ENCODE measurements at places on chromosomes 16 and 17.

DNA sequence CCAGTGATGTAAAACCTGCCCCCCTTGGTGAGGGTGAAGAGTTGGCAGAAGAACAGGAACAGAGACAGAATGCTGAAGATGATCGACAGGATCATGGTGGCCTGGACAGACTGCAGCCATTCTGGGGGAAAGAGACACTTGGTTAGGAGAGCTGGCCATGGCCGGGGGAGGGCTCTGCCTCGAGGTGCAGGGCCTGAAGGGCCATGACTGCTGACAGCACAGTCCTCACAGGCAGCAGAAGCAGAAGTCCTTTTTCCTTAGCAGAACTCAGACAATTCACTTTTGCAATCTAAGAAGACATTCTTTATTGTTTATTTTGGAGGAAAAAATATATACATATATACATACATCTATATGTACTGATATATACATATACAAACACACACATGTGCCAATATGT is 25.6 kb downstream of the PMP22 start:
- no peak for DNase-seq

GRCh38 chr17:38870259-38871165 is 654 bp downstream of the LASP1 start:
- DNase-seq = peak; percentile 86

- no peak for DNase-seq
These were observed 23.3 kb downstream of the SHISA6 start for GRCh38 chr17:11264183-11264871.

- no peak for DNase-seq
These were observed 567 bp downstream of the SOX9 start for GRCh38 chr17:72121164-72122009.

DNA sequence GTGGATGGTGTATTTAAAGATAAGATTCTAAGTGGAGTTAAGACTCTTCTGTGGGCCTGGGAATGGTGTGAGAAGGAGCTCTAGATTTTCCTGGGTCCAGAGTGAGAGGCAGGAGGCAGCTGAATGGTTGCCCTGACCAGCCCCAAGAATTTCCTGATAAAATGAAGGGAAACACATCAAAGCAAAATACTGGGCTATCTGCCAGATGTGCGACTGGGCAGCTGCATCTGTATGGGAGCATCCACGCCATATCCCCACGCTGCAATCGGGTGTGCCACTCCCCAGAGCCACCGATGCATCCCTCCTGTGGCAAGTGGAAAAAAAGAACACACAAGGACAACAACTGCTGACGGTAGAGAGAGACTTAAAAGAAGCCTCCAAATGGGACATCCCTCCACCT is 84.3 kb upstream of the COX10 start:
- DNase-seq = no peak

GRCh38 chr16:24216961-24217360 is 39.2 kb upstream of the CACNG3 start:
- no peak for DNase-seq

- no peak for DNase-seq
These were observed 27.1 kb downstream of the NUDT7 start for GRCh38 chr16:77749415-77749814.

DNA sequence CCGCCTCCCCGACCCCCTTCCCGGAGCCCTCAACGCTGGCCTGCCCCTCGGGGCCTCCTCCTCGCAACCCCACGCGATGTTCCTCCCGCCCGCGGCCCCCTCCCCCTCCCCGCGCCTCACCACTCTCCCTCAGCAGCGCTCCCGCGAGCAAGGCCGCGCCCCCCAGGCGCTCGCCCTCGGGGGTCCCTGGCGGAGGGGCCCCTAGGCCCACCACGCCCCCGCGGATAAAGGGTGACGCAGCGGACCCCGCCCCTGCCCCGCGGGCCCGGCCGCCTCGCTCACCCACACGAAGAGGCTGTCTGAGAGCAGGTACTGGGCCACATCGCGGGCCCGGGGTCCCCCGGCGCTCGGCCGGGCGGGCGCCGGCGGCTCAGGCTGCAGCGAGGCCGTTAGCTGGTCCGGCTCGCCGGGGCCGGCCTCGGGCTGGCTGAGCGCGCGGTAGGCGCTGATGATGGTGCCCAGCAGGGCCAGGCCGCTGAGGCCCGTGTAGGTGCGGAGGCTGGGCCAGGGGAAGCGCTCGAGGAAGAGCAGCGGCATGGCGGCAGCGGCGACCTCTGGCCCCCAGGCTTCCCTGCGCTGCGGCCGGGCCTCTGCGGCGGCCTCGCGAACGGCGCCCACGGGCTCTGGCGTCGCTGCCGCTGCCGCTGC is 430 bp downstream of the AMFR start:
- DNase-seq = peak; percentile 78

DNA sequence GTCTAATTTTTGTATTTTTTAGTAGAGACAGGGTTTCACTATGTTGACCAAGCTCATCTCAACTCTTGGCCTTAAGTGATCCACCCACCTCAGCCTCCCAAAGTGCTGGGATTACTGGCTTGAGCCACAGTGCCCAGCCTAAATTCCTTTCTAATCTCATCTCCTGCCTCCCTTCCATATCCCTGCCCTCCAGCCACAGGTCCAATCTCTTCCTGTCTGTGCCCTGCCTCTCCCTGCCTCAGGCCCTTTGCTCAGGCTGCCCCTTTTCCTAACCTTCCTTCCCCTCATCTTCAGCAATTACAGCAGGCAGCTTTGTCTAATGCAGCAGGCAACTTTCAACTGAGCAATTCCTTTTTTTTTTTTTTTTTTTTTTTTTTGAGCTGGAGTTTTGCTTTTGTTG is 46.8 kb downstream of the CFAP20 start:
- DNase-seq = no peak

GRCh38 chr17:73759324-73759723 is 115.1 kb upstream of the SDK2 start:
- DNase-seq = no peak

DNA sequence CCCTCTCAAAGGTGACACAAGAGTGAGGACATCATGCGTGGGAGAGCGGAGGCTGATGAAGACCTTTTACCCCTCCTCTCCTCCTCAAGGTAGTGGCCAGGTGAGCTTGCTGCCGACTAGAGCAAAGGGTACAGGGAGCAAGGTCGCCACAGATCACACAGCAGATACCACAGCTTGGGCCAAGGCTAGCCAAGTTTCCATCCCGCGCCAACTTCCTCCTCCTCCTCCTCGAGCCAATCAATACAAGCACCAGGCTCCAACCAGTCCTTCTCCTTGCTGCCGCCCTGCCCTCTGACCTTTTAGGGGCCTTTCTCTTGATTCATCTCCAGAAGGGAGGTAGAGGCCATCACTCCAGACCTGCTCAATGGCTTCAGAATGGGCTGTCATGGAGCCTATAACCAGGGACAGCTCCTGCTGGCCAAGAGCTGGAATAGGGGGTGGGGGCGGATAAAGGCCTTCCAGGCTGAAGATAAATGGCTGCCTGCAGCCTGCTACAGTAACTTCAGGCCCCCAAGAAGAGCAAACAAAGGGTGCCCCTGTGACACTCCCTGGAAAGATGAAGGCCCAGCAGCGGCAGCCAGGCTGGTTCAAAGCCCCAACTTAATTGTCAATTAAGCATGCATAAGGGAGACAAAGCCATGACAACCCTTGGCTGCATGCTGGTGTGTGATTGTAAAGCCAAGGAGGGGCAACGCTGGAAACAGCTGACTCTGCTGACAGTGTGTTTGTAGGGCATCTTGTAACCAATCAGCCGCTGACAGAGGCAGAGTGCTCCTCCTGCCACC is 17.8 kb downstream of the HNF1B start:
- no peak for DNase-seq

DNA sequence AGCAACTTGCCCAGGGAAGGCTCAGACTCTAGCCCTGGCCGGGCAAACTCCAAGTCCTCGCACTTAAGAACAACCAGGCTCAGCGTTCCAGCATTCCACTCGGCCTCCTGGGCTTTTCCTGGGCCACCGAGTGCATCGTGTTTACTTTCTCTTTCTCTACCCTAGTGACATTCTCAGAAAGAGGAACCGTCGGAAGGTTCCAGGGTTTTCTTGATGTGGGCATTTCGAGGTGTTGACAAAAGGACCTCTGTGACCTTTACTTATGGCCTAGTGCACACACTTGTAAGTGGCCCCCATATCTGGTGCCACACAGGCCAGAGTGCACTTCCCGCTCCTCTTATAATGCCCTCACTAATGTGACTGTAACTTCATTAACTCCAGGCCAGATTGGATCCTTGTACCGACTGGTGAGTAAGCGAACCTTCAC is 3.1 kb upstream of the BANP start:
- DNase-seq = no peak

DNA sequence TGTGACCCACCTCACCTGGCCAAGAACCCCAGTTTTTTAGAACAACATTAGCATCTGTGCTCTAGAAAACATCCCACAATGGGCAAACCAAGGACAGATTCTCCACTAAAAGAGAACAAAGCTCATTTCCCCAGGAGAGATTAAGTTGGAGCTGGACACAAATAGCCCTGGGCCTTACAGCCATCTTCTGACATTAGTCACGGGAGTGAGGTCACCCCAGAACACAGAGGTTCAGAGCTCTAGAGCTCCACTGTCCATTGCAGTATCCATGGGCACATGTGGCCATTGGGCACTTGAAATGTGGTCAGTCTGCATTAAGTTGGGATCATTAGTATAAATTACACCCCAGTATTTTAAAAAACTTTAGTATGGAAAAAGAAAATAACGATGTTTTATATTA is 47.6 kb upstream of the RBBP6 start:
- DNase-seq = no peak

GRCh38 chr16:89232107-89232506 is 14.6 kb downstream of the ZNF778 start:
- no peak for DNase-seq

- peak; percentile 83 for DNase-seq
These were observed 6.1 kb downstream of the MT1H start for GRCh38 chr16:56675685-56676210.

- no peak for DNase-seq
These were observed 86.1 kb downstream of the KANSL1 start for GRCh38 chr17:46106966-46107644.

DNA sequence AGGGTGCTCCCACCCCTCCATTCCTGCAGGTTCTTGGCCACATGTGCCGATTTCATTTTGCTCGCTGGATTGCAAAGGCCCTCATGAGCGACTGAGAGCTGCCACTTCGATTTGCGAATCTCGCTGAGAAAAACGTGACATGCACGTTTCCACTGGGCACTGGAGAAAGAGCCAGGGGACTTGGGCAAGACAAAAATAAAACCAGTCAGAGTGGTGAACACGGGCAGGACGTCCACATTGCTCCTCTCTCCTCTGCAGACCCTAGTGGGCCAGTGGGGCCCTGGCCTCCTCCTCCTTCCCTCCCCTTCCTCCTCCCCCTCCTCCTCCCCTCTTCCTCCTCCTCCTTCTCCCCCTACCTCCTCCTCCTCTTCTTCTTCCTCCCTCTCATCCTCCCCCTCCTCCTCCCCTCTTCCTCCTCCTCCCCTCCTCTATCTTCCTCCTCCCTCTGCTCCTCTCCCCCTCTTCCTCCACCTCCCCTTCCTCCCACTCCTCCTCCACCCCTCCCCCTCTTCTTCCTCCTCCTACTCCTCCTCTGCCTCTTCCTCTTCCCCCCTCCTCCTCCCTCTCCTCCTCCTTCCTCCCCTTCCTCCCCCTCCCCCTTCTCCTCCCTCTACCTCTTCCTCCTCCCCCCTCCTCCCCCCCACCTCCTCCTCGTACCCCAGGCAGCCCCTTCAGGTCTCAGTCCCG is 28.1 kb upstream of the ENPP7 start:
- DNase-seq = no peak

DNA sequence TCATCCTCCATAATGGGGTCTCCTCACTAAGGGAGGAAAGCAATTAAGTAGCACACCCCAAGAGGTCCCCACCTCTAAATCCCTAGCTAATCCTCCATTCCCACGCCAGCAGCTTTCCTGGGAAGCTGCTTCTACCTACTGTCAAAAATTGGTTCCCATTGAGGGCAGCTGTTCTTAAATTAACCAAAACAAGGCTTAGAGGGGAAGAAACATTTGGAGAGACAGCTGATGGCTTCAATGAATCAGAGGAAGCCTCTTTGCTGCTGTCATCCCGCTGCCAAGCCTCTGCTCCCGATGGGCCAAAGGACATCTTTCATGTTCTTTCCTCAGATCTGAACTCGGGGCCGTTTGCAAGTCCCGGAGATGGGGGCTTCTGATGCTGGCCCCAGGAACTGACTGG is 26.6 kb downstream of the AIPL1 start:
- no peak for DNase-seq

GRCh38 chr17:48630009-48630924 is 4.1 kb upstream of the HOXB9 start:
- DNase-seq = no peak

DNA sequence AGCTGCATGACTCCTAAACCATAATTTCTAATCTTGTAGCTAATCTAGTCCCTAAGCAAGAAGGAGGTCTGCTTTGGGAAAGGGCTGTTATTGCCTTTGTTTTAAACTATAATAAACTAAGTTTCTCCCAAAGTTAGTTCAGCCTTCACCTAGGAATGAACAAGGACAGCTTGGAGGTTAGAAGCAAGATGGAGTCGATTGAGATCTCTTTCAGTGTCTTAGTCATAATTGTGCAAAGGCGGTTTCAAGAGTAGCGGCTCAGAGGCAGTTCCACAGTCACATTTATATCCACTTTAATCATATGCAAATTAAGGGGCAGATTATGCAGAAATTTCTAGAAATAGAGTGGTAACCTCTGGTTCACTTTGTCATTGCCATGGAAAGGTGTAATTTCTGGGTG is 17.4 kb downstream of the DRC7 start:
- no peak for DNase-seq

DNA sequence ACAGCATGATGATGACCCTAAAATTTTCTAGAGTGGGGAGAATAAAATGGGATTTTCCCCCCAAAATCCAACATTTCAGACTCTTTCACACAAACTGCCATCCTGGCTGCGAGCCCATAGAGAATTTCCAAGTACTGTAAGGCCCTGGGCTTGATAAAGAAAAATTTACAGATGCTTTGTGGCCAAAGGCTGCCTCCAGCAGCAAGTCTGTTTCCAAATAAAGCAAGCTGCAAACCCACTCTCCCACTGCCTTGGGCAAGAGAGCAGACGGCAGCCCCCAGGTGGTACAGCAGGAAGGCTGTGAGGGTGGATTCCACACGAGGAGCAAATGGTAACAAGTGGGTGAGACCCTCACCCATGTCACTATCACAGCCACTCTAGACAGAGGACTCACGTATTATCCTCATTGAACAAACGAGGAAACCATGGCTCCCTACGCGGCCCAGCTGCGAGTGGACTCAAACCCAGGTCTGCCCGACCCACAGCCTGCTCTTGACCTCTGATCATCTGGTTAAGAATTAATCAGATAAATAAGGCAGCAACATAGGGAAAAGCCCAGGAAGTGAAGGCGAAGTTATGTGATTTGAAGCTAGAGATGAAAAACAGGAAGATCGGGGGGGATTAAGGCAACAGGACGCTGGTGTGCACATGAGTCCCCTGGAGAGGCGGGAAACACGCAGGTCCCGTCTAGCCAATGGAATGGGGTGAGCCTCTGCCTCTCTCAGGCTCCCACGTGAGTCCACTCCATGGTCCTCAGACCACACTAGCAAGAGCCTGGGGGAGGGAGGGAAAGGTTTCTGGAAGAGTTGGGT is 37.4 kb downstream of the AXIN2 start:
- DNase-seq = no peak

GRCh38 chr17:55527540-55528118 is 16.4 kb upstream of the SMIM36 start:
- no peak for DNase-seq

Data from activated CD8-positive, alpha-beta memory T cell treated with anti-CD3 and anti-CD28 coated beads for 24 hours (primary cell).